CD4-positive, alpha-beta memory T cell (primary cell): ENCODE measurements at places on chromosomes 6 and 20. TPM values are rescaled to one million over a fixed set of nuclear protein-coding genes. Genes with fewer than 3 reads are reported as not detected.
A peak's percentile ranks its signal among the peaks of the same experiment; 100 is the strongest.

DNA sequence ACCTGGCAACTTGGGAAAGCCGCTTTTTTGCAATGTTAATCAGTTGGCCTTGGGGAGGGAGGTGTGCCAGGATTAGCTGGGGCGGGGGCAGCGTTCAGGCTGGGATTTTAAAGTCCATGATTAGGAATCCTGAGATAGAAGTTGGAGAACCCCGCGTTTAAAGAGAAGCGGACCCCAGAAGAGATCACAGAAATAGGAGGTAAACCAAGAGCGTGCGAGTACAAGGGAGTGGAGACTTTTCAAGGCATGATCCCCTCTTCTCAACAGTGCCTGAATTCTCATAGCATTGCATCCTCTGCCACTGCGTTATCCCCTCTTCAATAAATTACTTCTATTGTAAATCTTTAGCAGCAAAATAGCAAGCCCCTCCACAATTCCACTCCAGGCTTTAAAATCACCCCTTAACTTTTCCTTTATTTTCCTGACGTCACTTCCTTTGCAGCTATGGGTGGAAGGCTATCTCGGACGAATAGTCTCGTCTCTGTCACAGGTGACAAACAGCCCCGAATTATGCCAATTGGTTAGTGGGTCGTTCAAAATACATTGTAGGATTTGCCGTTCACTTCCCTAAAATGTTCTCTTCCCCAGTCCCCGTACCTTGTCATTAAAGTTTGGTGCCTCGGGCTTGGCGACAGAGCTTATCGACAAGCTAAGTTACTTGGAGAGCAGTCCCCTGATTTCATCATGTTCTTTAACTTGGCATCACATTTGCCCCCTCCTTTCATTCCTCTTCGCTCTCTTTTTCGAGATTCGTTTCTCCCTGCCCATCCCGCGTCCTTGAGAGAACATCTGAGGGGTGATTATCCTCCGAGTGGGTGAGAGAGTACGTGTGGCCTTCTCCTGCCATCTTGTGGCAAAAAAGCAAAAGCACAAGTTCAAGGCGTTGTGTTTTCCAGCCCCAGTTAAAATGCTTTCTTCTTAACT lies 17.1 kb downstream of the OR2B2 start:
- H3K36me3 ChIP-seq: no peaks in the 10 kb centered on the region
- H3K4me3 ChIP-seq: peak overlapping the region; percentile 86
- peak; percentile 79 for DNase-seq
- peaks cover 23% of the 10 kb centered on the region for H3K4me1 ChIP-seq
- no peaks in the 10 kb centered on the region for H3K27me3 ChIP-seq

Gene DAAM2
- not detected for total RNA-seq

GRCh38 chr6:130765181-130765727 lies 62.0 kb upstream of the SMLR1 start:
- no peak for DNase-seq
- no peaks in the 10 kb centered on the region for H3K4me1 ChIP-seq

Gene CASS4
- 10.8 TPM for total RNA-seq

DNA sequence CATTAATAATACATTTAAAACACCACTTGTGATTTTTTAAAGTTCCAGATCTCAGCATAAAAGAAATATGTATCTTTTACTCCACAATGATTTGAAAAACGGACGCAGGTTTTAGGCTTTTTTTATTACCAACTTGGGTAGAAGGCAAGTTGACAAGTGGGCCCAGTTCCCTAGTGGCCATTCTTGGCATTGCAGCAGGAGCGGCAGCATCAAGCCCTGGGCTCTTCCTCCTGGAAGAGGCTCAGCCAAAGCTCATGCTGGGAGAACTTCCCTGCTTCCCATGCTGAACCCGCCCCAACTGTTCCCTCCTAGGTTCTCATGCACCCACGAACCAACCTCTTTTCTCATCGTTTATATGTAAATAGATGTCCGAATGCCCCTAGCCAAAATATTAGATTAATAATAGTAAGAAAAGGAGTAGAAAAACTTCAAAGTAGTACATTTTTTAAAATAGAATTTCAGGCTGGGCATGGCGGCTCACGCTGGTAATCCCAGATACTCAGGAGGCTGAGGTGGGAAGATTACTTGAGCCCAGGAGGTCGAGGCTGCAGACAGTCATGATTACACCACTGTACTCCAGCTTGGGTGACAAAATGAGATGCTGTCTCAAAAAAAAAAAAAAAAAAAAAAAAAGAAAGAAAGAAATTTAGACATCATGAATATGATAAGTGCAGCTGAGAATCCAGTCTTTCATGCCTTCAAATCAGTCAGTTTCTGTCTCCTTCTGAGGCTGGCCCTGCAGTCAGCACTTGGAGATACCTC lies 18.2 kb upstream of the MYB start:
- H3K27ac ChIP-seq: no peak overlapping the region
- peak; percentile 3 for DNase-seq
- no peak overlapping the region for H3K4me3 ChIP-seq
- H3K36me3 ChIP-seq: no peaks in the 10 kb centered on the region
- H3K27me3 ChIP-seq: no peaks in the 10 kb centered on the region
- peaks cover 12% of the 10 kb centered on the region for H3K4me1 ChIP-seq

DNA sequence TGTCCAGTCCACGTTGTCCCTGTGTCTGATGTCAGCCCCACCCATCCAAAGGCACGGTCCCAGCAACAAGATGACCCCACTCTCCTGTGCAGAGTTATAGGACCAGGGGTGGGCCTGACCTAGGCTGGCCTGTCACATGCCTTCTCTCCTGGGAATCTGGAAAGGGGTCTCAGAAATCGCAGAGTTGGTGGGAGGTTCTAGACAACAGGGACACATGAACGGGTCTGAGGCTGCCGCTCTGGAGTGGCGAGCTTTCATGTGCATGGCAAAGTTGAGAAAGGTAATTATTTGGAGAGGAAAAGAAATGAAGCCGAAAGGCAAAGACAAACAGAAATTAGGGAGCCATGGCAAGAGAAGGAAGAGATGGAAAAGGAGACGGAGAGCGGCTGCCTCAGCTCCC lies 29.5 kb downstream of the BFSP1 start:
- H3K4me1 ChIP-seq: peaks cover 37% of the 10 kb centered on the region
- H3K4me3 ChIP-seq: no peak overlapping the region
- no peak overlapping the region for H3K27ac ChIP-seq
- H3K36me3 ChIP-seq: no peaks in the 10 kb centered on the region
- H3K27me3 ChIP-seq: no peaks in the 10 kb centered on the region
- no peak for DNase-seq

Gene MOG
- not detected for total RNA-seq

- peaks cover 9% of the 10 kb centered on the region for H3K4me1 ChIP-seq
- DNase-seq: no peak
- H3K27me3 ChIP-seq: peaks cover 13% of the 10 kb centered on the region
- no peak overlapping the region for H3K27ac ChIP-seq
- no peak overlapping the region for H3K4me3 ChIP-seq
These were observed 514 bp downstream of the STMND1 start for GRCh38 chr6:17102258-17102870.

DNA sequence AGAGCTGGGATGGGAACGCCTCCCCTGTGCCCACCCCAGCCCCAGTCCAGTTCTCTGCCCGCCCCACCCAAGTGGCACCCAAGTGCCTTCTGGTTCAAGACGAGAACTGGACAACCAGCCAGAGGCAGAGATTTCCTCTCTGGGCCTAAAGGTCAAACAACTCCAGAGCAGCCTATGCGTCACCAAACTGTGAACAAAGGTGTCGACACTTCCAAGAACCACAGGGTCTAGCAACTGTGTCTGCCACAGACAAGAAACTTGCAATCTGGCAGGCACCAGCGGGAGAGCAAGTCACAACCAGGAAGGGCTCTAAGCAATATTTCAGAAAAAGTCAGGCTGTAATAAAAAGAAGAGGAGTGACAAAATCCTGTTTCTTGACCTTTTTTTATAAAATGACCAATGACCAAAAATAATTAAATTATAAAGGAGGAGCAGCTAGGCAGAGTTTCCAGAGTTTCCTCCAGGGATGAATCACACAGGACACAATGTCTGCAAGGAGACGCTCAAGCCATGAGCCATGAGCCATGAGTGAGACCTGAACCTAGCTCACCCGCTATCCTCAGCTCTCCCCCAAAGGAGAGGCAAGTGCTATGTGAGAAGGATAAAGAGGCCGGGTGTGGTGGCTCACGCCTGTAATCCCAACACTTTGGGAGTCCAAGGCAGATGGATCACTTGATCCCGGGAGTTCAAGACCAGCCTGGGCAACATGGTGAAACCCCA lies 11.1 kb downstream of the EDEM2 start:
- no peaks in the 10 kb centered on the region for H3K4me1 ChIP-seq
- H3K27ac ChIP-seq: no peak overlapping the region
- peaks cover 47% of the 10 kb centered on the region for H3K36me3 ChIP-seq
- H3K27me3 ChIP-seq: no peaks in the 10 kb centered on the region
- no peak for DNase-seq
- H3K4me3 ChIP-seq: no peak overlapping the region

DNA sequence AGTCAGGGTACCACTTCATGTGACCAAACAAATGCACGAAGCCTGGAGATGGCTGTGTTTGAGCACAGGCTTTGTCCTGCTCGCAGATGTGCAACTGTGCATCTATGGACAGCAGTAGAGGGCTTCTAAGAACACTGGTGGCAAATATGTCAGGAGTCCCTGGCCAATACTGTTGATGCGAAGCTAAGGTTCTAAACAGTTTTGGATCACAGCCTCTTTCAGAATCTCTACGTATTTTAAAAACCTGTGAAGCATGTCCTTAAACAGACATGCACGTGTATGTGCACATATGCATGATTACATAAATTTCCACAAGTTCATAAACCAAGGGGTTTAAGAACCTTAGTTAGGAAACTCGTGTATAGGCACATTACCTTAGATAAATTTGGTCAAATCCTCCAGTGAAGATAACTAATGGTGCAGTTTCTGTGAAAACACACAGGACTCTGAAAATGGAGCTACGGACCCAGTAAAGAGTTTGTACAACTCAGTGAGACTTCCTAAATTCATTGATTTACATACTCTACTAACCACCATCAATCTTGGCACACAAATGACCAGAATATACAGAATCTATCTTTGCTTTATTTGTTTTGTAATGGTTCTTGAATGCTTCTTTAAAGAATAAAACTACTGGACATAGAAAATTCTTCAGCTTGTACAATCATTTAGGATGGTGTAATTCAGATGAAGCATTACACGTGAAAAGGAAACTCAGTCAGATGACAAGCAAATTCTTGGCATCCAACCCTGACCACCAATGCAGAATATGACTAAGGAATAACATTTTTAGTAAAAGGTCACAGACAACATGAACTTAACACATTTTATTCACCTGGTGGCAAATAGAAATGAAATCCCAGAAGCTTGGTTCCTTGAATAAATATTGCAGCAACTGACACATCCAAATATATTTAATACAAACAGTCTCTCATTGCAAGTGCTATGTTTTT lies 27.4 kb downstream of the KCNQ5 start:
- DNase-seq: no peak
- no peak overlapping the region for H3K27ac ChIP-seq
- H3K4me1 ChIP-seq: no peaks in the 10 kb centered on the region
- no peaks in the 10 kb centered on the region for H3K27me3 ChIP-seq
